Mucosa of descending colon (tissue), 3 donors: ENCODE measurements at places on chromosomes 7 and 10. TPM values are rescaled to one million over a fixed set of nuclear protein-coding genes. Genes with fewer than 3 reads are reported as not detected.

VWA2 gene
- 0.47 TPM for total RNA-seq

ADARB2 gene
- total RNA-seq: 0.31 TPM

GPR15LG gene
- total RNA-seq: 467 TPM

PVRIG gene
- total RNA-seq: 0.76 TPM

LRRD1 gene
- total RNA-seq: not detected

ICA1 gene
- total RNA-seq: 18.7 TPM

CUL2 gene
- 40.4 TPM for total RNA-seq

SLC26A3 gene
- 1,687 TPM for total RNA-seq

DNA sequence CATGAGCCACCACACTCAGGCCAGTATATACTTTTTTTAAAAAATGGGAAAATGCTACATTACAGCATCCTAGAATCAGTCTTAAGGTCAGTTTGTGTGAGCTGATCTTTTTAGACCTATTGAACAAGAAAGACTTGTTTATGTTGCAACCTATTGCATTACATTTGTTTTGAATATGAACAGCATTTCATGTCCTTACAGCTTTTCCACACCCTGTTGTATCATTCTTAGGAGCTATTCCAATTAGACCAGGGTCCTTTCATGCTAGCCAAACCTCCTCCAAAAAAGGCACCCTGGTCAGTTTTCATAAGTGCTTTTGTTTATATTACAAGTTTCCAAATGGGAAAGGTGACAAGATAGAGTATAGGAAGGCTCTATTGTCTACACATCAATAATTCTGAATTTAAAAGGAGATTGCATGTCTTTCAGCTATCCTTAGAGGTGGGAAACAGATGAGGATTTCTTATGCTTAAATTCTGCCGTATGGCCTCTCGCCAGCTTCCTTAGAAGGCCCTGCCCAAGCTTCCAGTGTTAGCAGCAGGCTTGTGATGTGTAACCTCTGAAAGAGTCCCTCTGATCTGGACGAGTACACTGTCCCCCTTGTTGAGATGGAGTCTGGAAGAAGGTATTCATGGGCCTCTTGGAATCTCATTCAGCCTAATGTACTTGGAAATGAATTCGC, 171.9 kb downstream of the OTUD1 start:
- no peak for DNase-seq

- DNase-seq: no peak
These were observed 2.4 kb downstream of the CYP2E1 start for GRCh38 chr10:133529576-133529946.

- no peak for DNase-seq
These were observed 38.9 kb downstream of the BMPR1A start for GRCh38 chr10:86795353-86795752.

DNA sequence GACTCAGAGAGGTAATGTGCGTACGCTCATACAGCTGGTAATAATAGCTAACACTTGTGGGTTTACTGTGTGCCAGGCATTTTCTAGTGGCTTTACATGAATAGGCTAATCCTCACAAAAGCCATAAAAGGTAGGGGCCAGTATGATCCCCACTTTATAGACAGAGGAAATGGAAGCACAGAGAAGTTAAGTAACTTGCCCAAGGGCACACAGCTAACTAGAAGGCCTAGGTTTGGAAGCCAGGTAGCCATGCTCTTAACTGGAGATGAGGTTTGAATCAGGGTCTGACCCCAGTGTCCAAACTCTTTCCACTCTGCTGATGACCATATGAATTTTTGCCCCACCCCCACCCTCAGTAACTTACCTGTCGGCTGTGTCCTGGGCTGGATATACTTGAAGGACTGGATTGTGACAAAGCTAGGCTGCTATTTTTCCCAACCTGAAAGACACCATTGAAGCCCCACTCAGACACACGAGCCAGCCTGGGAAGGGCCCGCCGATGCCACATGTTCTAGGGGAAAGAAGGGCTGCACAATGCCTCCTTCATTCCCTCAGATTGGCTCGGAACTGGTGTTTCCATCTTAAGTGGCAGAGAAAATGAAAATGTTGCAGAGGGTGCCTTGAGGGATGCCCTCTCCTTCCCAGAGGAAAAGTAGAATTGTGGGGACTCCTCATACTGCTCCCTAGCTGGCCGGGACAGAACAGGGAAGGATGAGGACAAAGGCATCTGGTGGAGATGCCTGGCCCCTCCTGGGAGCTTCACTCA, 29.1 kb upstream of the EFCAB10 start:
- no peak for DNase-seq

- DNase-seq: no peak
These were observed 6.3 kb upstream of the SNX13 start for GRCh38 chr7:17946591-17946990.

GRCh38 chr7:102434039-102434486, 688 bp downstream of the ORAI2 start:
- no peak for DNase-seq

DNA sequence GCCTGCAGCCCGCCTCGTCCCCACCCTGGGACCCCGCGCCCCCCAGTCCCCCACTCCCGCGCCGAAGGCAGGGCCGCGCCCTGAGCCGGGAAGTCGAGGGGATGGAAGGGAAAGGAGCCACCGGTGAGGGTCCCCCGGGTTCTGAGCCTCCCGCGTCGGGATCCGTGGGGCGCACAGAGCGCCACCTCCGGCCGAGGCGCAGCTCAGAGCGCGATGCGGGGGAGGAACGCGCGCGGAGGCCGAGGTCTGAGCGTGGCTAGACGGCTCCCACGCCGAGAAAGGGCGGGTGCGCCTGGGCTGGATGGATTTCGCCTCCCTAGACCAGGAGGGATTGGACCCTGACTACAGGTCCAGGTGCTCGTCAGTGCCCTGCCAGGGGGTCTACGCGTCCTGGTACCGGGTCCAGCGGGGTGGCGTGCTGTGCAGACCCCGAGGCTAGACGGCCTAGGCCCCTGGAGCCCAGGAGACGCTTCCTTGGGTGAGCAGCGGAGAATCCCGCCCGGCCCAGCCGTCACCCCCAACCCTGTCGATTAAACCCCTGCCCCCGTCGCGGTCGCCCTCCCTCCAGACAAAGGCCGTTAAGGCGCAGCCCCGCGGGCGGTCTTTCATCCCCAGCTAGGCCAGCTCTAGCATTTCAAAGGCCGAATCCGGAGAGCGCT, 986 bp upstream of the PDGFA start:
- DNase-seq: no peak

- no peak for DNase-seq
These were observed 873.5 kb downstream of the REEP3 start for GRCh38 chr10:64394744-64395143.

- DNase-seq: no peak
These were observed 68.4 kb upstream of the ITGB1 start for GRCh38 chr10:33026422-33026821.

- no peak for DNase-seq
These were observed 25.2 kb upstream of the PLXDC2 start for GRCh38 chr10:19791032-19791431.

DNA sequence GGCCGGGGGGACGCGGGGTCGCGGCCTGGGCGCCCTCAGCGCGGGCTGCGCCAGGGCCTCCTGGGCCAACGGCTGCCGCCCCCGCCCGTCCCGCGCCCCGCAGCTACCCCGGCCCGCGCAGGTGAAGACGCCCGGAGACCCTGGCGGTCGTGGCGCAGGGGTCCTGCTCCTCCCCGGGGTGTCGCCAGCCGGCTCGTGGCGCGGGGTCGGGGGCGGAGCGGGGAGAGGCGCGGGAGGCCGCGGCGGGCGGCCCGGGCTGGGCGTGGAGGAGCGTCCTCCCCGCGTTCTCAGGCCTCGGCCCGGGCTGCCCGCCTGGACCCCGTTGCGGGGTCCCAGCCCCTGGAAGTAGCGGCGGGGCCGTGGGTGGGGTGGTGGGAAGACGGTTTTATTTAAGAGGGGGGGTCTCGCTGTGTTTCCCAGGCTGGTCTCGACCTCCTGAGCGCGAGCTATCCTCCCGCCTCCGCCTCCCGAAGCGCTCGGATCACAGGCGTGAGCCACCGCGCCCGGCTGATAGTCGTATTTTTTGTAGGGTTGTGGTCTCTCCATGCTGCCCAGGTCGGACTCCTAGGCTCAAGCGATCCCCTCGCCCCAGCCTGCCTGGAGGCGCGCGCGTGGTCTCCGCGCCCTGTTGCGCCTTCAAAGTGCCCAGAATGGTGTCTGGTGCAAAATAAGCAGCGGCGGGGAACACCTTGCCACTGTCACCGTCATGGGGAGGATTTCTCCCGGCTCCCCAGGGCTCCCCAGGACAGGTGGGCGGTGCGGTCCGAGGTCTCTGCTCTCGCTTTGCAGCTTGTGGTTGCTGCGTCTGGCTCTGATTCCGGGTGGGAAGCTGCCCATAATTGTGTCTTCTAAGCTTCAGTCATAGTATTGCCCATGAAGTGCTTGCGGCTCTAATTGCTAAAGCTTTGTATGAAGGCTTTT, 15.3 kb upstream of the SUN1 start:
- no peak for DNase-seq

DNA sequence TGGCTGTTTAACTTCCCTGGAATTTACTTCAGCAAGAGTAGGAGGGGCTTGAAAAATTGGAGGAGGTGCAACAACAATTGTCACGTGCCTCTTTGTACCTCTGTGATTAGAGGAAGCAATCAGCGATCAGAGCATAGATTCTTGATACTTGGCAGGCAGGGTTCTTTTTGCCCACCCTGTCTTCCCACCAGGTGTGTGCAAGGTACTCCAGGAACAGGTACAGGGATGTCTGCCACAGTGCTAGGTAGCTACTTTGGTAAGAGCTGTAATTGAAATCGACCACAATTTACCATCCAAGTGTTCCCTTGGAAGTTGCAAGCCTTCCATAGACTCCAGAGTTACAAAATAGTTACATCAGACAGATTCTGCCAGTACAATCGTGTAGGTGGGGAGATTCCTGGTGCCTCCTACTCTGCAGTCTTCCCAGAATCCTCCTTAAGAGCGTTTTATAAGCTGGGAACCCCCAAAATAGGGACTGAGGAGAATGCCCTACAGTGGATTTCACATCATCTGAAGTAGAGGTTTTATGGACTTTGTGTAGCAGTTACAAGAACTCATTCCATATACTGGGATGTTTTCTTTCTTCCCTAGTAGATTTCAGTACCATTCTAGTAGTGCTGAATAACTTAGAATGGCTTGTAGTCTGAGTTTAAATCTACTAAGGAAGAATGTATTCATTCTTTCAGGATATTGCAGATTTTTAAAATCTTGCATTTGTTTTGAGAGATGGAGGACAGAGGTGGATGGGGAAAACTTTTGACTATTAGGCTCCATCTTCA, 101.9 kb downstream of the EXOC4 start:
- no peak for DNase-seq

DNA sequence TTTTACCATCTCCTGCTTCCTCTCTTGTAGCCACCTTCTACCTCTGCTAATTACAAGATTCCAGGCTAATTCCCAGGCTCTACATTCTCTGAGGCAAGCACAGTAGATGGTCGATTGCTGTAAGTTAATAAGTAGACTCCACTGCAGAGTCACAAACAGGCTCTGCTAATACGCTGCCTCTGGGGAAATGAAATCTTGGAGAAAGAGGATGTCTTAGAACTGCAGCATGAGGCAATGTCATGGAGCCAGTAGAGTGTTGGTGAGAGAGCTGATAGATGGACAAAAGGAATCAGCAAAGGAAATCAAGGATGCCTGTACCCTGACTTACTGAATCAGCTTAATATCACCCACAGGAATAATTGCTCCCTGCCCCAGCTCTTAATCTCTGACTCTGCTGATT, 1260.3 kb downstream of the XPNPEP1 start:
- no peak for DNase-seq

DNA sequence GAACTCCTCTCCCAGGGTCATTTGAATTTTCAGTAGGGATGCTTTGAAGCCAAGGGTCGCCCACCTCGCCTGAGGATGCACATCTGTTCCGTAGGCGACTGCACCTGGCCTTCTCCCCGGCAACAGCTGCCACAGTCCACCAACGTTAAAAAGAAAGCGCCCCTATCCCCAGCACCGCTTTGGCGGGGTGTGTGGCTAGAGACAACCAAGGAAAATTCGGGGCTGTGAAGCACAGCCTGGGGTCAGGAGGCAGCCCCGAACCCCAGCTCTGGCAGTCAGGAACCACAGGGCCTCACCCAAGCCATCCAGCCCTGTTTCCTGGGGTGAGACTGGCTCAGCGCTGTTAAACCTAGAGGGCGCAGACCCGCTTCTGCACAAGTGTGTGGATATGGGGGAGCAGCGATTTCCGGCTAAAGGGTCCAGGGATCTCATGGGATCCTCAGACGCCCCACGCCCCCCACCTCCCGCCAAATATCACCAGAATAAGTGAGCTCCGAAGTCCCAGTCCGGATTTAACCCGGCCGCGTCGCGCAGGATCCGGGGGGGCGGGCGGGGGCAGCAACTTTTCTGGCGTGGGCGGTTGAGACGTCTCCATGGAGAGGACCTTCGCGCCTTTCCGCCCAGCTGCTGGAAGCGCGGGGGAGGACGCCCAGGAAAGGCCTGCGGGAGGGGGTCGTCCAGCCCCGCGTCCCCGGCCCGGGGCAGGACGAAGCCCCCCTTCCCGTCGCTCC, 822 bp downstream of the ZC3HAV1L start:
- peak; percentile 57 for DNase-seq

- DNase-seq: no peak
These were observed 157.5 kb upstream of the PLXDC2 start for GRCh38 chr10:19658622-19659233.

DNA sequence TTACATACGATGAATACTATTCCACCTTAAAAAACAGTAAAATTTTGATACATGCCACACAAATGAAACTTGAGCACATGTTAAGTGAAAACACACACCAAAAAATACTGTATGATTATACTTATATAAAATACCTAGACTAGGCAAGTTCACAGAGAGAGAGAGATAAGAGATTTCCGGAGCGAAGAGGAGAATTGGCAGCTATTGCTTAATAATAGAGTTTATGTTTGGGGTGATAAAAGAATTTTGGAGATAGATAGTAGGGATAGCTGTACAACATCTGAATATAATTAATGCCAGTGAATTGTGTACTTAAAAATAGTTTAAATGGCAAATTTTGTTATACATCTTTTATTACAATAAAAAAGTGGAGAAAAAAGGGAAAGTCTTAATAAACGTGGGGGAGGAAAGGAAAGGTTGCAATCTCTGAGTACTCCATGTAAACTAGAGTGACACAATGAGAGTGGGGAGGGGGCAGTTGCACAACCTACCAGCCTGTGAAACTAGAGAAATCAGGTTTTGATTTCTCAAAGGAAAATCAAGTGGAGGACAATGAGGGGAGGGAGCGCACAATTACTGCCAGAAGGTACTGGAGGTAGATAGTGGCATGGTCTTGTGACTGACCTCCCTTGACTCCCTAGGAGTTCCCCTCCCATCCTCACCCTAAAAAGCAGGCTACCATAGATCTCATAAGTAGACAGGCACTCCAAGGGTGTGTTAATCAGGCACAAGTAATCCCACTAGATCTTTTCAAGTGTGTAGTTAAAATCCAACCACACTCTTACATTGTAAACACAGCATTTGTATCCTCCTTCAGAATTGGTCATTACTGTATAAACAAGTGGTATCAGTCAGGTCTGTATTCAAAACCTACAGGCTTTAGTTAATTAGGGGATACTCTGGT, 31.6 kb upstream of the ANK3 start:
- no peak for DNase-seq

DNA sequence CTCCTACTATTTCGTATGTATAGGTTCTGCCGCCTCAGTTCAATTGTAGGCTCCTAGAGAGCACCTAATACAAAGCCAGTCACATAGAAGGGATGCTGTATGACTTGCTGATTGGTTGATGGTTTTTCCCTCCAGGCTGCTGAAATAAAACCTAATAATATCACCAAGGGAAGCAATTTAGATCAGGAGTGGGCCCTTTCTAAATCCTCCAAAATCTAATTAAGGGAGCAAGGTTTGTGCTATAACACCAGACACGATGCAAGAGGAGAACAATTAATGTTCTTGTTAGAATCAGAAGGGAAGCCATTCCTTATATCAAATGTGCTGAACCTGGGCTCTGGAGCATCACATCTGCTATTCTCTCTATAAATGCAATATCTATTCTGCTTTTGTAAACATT, 42.0 kb upstream of the SLC13A1 start:
- DNase-seq: no peak

GRCh38 chr7:57400531-57401155, 49.3 kb upstream of the ZNF716 start:
- no peak for DNase-seq
